ENCODE measurements at places on chromosomes 1 and 21.
A peak's percentile ranks its signal among the peaks of the same experiment; 100 is the strongest.

GRCh38 chr1:99638853-99639252 lies 7.1 kb upstream of the PALMD start:
- no peak for DNase-seq

GRCh38 chr1:61084491-61085031 lies 2.2 kb downstream of the NFIA start:
- no peak for DNase-seq

GRCh38 chr1:183586926-183587325 lies 3.3 kb downstream of the NCF2 start:
- DNase-seq = no peak

- peak; percentile 73 for DNase-seq
These were observed 6.7 kb downstream of the LMO4 start for GRCh38 chr1:87335175-87335884.

DNA sequence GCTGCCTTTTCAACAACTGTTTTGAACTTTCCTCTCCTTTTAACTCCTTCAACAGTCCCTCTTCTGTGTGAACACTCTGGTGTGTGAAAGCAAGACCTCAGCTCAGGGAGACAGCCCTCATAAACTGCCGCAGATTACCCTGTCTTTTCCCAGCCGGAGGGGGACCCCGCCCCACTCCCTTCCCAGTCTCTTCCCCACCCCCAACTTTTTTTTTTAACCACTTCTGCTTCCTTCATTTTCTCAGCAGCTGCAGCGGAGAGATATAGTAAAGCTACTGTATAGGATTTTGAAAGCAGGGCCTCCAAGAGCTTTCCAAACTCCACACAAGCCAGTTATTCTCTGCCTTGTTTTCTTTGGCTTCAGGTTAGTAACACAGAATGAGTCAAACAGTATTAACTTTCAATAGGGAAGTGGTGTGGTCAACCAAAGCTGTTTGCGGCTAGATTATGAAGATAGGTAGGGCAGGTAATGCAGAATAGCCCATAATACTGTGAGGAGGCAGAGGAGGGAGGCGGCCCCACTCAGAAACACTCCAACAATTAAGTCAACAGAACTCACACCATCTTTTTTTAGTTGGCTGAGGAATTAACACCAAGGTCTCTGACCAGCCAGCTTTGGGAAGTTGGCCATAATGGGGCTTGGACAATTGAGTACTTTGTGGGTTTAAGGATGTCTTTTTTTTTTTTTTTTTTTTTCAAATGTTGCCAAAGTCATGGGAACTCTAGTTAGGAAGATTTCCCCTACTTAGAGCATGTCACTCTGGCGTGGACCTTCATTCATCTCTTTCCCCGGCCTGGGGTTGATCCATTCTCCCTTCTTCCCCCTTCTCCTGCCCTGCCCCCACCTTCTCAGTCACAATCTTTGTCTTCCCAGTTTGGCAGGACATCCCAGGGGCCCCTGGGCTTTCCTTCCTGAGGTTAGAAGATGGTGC lies 177.0 kb downstream of the CLIC6 start:
- no peak for DNase-seq

DNA sequence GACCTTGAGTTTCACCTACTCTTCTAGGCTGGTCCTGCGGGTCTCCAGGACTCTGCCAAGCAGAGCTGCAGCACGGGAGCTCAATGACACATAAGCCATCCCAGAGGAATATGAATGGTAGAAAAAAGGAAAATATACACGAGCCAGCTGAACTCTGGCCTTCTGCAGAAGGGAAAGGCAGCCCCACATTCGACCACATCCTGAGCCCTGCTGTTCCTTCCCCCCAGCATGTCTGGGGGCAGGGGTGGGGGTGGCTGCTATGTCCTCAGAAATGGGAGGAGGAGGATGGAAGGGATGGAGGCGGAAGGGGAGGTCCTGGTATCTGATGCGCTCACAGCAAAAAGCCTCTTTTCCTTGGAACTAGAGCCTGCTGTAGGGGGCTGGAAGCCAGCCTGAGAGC lies 12.1 kb upstream of the KDF1 start:
- no peak for DNase-seq

DNA sequence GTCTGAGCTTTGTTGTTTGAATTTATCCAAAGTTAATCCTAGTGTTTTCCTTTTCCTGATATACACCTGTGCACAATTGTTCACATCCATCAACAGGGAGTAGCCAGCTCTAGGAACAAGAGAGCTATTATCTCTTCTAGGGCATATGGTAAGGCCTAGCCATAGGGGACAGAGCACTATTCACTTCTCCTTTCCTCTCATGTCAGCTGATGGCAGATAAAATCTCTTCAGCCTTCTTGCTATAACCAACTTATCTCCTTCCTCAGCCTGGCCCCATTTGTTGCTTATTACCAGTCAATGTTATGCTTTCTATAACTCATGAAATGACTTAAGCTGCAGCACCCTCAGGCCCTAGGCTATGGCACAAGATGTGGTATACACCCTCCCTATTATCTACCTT lies 38.9 kb downstream of the PATJ start:
- no peak for DNase-seq

Data from neural progenitor cell (in vitro differentiated cells).